ENCODE measurements at places on chromosomes 4 and X.

- DNase-seq, result no peak
These were observed 66.6 kb upstream of the DDX60 start for GRCh38 chr4:168385142-168385490.

DNA sequence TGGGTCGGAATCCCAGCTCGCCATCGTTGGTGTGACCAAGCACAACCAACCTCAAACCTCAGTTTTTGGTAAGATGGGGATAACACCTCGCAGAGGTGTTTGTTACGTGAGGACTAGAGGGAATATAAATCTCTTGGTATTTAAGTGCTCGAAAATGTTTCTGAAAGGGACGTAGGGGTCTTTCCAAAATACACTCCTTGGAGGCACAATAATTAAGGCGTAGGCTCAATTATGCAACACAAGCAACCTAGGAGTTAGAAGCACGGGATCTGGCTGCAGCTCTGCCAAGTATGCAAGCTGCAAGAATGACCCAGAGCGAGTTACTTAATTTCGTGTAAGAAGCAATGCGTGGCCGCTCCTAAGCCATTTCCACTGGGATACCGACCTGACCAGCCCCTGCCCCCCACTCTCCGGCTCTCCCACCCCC lies 552 bp downstream of the ADH5 start:
- no peak for DNase-seq

DNA sequence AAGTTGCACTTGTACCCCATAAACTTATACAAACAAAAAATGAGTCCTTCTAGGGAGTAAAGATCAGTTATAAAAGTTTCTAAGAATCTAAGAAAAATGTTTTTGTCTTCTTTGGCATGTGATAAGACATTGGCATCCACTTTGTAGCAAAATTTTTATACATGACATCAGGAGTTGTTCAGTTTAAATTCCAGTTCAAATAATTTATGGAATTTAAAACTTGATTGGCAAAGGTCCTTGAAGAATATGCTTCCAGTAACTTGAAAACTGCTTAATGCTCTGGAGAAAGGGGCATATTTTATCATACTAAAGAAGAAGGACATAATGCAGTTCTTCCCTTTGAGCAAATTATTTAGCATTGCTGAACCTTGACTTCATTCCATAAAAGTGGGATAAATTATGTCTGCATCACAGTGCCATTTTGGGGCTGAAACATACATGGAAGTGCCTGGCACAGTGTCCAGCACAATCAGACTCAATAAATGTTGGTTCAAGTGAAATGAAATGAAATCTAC lies 163.3 kb upstream of the IL15 start:
- no peak for DNase-seq

DNA sequence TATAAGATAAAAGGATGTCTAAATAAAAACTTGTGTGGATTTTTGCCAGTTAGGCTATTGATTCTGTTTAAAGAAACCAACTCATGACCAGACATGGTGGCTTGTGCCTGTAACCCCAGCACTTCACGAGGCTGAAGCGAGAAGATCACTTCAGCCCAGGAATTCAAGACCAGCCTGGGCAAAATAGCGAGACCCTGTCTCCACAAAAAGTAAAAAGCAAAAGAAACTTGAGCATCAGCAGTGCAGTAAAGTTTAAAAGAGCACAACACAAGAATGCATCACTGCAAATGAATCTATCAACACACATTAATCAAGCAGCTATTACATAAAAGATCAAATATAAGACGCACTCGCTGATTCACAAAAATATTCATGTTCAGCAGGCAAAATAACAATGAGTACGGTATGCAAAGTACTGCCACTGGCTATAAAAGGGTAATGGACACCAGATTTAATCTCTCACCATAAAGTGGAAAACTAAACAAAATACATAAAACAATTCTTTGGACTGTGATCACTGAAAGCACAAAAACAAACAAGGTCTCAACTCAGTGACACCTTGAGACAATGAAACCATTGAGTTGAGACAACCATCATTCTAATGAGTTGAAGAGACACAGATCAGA lies 41.3 kb downstream of the LRBA start:
- DNase-seq, result no peak

DNA sequence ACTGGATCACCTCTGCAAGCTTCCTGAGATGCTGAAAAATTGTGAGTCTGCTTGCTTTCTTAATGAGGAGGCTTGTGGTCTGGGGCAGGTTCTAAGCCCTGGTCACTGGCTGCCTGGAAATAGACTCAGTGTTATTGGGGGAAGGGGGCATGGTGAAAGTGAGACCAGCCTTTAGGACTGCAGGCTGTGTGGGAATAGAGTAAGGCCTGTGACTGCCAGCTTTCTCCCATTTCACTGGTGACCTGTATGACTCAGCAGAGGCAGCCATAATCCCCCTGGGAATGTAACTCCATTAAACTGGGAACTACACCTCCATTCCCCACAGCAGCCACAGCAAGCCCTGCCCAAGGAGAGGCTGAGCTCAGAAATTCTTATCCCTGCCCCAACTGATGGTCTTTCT lies 55.9 kb upstream of the IL15 start:
- DNase-seq, result no peak

GRCh38 chr4:73967866-73968265 lies 14.0 kb downstream of the PF4 start:
- DNase-seq, result no peak

DNA sequence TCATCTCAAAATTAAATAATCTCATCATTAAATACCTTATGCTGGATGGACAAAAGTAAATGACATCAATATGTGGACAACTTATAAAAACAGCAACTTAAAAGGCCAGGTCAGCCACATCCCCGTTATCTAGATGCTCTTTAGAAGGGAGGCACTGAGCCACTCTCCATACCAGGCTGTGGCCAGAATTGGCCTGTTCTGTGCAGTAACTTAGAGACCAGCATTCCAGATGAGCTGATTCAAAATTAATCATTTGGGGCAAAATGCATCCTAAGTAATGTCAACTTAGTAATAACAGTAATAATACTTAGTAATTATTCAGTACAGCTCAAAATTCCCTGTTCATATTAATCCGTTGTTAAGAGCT lies 373.6 kb downstream of the FBXW7 start:
- DNase-seq, result no peak

DNA sequence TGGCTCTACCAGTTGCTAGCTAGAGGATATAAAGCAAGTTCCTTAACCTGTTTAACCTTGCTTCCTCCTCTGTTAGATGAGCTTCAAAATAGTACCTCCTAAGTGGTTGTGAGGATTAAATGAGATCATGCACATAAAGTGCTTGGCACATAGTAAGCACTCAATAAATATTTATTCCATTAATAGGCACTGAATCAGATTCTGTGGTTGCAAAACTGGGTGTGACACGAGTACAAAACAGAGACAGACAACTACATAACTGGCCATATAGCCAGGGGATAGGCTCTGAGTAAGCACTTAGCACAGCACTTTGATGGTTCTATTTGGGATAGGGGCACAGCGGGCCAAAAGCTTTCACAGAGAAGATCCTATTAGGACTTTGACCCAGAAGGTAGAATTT lies 150.3 kb downstream of the RELL1 start:
- no peak for DNase-seq

- no peak for DNase-seq
These were observed 19.3 kb upstream of the ADD1 start for GRCh38 chr4:2824329-2824835.

DNA sequence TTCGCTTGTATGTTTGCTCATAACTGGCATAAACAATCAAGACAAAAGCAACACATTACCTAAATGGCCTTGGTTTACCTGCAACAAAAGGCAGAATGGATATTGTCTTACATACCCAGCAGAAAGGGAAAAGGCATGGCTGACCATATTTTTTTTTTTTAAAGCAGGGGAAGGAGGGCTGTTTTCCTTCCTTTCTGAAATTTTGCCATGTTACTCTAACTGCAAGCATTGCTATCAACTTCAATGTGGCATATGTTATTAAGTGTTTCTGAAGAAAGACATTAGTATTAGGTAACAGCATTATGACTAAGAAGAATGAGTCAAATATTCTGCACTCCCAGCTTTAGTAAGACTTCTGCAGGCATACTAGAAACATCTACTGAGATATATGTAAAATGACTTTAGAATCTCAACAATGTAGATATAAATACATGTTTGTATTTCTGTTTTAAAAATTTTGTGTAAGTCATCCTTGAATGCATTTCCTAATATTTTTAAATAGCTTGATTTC lies 512.6 kb upstream of the FAM241A start:
- no peak for DNase-seq

DNA sequence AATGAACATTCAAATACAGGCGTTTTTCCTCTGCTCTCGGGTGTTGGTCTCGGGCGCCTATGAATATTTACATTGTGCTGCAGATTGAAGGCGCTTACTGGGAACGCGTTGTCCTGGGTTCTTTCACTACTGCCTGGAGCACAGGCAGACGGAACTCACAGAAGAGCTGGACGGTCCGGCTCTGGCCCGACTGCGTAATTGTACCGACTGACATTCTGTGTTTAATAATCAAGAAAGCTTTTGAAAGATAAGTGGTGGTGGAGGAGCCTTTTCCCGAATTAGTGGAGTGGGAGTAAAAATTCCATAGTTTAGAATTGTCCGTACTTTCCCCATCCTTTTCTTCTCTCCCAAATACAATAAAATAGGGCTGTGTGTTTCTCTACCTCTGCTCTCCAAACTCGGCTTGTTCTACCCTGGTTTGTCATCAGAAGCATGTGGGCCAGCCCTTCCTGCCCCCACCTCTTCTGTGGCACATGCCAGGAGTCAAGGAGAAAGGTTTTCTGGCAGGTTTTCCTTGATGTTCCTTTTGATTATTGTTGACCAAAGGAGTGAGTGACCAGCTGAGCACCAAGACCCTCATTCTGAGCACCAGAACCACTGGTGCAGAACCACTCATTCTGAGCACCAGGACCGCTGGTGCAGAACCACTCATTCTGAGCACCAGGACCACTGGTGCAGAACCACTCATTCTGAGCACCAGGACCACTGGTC lies 2.3 kb downstream of the FHDC1 start:
- no peak for DNase-seq

GRCh38 chr4:5710961-5711478 lies at the start of gene EVC:
Gene EVC, plus strand, starts transcription at chr4:5711201. Its CDS starts 180 bp downstream, at chr4:5711381.
- no peak for DNase-seq

DNA sequence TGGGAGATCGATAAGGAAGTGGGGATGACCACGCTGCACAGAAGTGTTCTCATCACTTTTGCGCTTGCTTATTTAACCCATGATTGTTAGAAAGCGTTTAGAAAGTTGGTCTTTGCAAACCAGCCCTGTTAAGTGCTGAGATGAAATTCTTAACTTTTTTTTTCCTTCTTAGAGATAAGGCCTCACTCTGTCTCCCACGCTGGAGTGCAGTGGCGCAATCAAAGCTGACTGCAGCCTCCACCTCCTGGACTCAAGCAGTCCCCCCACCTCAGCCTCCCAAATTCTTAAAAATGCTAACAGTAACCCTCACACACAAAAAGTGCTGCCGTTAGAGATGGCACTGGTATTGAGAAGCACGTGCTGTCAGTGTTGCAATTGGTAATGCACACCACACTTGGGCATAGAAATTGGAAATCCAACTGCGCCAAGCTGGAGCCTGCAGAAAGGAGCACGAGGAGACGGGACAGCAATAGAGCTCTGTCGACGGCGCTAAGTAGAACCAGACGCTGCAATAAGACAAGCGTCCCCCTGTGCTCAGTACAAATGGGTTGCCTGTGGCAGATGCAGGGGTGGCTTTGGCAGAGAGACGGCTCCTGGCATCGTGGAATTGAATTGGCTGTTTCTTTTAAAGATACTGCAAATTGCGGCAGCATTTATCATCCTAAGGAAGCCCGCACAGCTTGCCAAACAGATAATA lies 113.4 kb downstream of the TBL1X start:
- no peak for DNase-seq

DNA sequence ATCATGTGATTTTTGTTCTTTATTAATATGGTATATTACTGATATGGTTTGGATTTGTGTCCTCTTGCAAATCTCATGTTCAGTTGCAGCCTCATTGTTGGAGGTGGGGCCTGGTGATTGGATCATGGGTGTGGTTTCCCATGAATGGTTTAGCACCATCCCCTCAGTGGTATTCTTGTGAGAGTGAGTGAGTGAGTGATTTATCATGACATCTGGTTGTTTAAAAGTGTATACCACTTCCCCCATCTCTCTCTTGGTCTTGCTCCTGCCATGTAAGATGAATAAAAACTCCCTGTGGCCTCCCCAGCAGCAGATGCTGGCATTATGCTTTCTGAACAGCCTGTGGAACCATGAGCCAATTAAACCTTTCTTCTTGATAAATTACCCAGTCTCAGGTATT lies 111.5 kb downstream of the TAB3 start:
- DNase-seq, result no peak

GRCh38 chr4:41693629-41694028 lies 54.9 kb downstream of the PHOX2B start:
- DNase-seq, result no peak

GRCh38 chr4:48167538-48168263 lies 33.7 kb upstream of the TXK start:
- no peak for DNase-seq

DNA sequence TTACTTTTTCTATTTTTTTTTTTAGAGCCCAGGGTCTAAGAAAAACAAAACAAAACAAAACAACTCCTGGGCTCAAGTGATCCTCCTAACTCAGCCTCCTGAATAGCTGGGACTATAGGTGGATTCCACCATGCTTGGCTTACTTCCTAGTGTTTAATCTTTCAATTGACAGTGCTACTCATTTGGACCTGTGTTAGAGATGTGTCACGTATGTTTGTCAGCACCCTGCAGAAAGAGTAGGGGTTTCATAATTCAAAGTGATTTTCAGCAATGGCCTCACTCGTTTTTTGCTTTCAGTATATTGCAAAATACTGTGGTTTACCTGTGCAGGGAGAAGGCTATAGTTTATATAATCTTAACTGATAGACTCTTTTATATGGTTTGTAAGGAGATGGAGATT lies 71.6 kb upstream of the TEX13D start:
- no peak for DNase-seq

- no peak for DNase-seq
These were observed 229.5 kb downstream of the GALNTL6 start for GRCh38 chr4:172042714-172043114.

DNA sequence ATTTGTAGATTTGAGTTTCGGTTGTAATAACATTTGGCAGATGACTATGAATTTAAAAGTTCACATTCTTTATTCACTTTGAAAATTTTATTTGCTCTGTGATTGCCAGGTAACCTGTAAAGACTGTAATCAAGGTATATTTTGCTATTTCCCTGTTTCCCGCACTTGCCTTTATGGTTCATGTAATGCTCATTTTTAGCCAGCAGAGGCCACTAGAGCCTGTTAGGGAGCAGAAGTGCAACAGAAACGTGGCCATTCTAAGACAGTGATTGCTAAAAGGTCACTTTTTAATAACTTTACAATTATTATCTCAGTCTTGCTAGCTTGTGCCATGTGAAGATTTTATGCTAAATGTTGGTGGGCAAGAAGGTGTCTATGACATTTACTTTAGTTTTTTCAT lies 12.4 kb downstream of the YIPF6 start:
- no peak for DNase-seq

GRCh38 chr4:39889226-39889625 lies 88.5 kb downstream of the PDS5A start:
- no peak for DNase-seq

GRCh38 chr4:171794528-171794927 lies 18.7 kb upstream of the GALNTL6 start:
- DNase-seq, result no peak

GRCh38 chr4:174156239-174156826 lies 127.1 kb downstream of the FBXO8 start:
- DNase-seq, result no peak

Measured in 8988T (cell line).